ENCODE measurements at places on chromosomes 7 and 10.
A peak's percentile ranks its signal among the peaks of the same experiment; 100 is the strongest.

DNA sequence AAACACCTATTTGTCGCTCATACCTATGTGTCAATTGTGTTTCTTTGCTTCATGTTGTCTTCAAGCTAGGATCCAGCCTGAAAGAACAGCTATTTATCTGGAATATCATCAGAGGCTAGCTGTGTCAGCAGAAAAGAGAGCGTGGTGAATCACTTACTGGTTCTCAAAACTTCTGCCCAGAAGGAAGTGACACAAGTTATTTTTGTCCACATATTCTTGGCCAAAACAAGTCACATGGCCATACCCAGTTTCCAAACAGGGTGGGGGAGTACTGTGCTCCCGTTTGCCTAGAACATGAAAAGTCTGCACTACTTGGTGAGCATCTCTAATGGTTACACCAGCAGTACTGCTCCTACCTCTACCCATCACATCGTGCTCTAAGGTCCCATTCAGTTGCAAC lies 160.9 kb upstream of the CSTF2T start:
- DNase-seq = no peak

GRCh38 chr7:70763961-70764691 lies 367.8 kb upstream of the GALNT17 start:
- DNase-seq = no peak

DNA sequence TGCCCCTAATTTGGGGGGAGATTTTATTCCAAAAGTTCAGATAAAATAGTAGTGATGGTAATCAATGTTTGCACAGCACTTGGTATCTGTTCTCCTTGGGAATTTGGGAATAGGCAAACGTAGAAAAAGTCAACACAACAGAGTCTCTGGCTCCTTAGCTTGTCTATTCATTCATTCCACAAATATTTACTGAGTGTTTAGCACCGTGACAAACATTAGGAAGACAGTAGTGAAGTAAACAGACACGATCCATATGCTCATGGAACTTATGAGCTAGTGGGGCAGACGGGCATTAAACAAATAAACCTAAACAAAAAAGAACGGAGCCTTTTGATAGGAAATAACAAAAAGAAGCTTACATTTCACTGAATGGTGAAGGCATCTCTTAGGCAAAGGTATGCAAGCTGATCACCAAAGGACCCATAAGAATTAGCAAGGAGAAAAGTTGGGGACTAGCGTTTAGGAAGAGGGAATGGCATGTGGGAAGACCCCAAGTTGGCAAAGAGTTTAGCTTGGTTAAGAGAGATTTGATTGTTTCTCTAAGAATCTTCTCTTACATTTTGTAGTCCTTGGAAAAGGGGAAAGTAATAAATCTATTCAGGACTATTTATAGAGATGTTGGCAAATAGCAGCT lies 243.9 kb upstream of the NPY start:
- no peak for DNase-seq

- no peak for DNase-seq
Observed at GRCh38 chr7:36979810-36980248, 255.5 kb upstream of the AOAH start.

GRCh38 chr10:63549810-63550209 lies 28.6 kb downstream of the REEP3 start:
- no peak for DNase-seq

- no peak for DNase-seq
Observed at GRCh38 chr10:130026670-130027456, 62.8 kb upstream of the EBF3 start.

DNA sequence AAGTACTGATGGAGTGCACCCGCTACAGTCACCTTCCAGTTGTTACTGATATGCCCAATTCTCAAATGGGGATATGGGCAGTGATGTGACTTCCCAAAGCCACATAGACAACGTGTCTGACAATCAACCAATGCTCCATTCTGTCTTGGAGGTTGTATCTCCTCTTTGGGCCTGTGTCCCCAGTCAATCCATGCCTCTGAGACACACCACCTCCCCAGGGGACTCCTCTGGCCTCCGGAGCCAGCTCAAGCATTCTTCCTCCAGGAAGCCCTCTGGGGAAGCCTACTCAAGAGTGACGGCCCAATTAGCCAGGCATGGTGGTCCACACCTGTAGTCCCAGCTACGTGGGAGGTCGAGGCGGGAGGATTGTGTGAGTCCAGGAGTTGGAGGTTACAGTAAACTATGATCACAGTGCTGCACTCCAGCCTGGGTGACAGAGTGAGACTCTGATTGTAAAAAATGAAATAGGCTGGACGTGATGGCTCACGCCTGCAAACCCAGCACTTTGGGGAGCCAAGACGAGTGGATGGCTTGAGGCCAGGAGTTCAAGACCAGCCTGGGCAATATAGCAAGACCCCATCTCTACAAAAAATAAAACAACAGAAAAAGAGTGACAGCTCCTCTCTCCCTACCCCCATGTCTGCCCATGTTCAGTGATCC lies 99.5 kb upstream of the TNRC18 start:
- DNase-seq = no peak

- DNase-seq = no peak
Observed at GRCh38 chr10:49746626-49747302, 15.4 kb downstream of the OGDHL start.

- DNase-seq = no peak
Observed at GRCh38 chr10:114526126-114526503, 121.8 kb upstream of the AFAP1L2 start.

DNA sequence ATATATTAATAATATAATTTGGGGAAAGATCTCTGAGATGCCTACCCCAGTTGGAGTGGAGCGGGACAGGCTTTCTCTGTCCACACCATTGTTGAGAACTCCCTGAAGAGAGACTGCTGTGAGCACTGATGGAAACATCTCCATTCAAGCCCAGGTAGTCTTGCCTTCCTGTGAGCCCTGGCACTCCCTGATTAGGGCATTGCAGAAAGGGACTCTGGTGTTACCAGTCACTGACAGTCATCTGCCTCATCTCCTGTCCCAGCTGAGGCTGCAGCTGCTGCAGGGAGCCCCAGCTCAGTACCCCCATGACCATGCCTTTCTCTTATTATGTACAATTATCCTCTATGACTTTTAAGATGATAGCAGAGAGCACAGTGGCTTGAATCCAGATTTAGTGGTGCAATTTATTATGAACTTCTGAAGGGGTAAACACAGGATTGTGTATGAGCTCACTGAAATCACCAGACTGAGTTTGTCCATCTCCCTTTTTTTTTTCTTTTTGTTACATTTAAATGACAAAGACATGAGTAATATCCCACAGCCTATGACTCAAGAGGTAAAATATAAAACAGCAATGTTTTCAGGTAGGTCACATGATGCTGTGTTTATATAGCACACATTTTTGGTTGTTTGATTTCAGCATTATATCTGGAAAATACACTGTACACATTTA lies 236.9 kb downstream of the SLC25A13 start:
- no peak for DNase-seq

DNA sequence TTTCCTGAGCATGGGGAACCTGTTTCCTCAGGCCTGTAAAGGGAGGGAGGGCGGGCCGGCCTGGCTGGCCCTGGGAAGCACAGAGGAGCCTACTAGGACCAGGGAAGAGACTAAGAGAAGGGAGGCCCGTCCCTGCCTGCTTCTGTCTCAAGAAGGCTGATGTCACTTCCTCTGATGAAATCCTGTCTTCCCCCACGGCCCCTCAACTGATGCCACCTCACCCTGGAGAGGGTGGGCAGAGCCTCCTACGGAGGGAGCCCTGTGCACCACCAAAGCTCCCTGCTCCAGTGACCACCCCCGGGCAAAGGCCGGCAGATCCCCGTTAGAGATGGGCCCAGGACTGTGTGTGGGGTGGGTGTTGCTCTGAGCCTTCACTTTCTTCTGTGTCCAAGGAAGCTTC lies 1.0 kb upstream of the PILRA start:
- DNase-seq = peak; percentile 18

DNA sequence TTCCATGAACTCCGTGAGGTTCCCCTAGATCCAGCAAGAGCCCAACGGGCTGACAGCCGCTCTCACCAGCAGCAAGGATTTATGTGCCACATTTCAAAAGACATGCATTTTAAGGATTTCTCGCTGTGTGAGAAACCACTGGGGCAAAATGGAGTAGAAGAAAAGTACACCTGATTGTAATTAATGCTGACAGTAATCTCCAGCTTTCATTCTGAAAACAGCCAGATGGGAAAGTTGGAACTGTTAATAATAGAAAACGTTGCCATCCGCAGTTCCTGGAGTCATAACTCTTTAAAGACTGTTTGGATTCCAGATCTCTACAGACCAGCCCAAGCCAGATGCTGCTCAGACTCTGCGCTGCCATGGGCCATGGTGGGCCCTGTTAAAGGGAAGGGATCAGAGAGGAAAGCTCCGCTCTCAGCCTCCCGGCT lies 216.9 kb upstream of the GLI3 start:
- DNase-seq = peak; percentile 90

DNA sequence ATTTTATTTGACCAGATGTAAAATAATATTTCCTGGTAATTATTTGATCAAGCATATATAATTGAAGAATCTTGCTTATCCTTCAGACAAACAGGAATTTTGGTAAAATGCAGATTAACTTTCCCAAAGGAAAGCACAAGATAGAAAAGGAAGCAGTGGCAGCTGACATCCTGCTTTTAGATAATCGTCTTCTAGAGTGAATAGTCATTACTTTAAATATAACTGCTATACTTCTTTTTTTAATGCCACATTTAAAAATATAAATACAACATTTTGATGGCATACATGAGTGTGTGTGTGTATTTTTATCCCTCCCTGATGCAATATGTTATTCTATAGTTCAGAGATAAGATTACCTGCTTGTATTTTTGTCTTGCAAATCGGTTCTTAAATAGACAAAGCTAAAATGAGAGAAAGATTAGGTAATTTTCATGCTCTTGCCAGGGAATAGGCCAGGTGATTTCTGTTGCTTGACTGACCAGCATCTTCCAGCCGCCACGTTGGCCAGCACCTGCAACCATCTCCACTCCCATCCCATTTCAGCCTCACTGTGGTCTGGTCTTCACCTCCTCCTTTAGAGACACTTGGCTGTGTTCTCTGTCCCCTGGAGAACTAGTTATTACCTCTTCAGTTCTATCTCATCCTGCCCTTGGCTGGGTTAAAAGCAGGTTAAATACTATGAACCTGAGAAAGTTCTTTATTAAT lies 58.1 kb downstream of the MDFIC start:
- no peak for DNase-seq

GRCh38 chr10:117710181-117710798 lies 167.7 kb downstream of the EMX2 start:
- no peak for DNase-seq

DNA sequence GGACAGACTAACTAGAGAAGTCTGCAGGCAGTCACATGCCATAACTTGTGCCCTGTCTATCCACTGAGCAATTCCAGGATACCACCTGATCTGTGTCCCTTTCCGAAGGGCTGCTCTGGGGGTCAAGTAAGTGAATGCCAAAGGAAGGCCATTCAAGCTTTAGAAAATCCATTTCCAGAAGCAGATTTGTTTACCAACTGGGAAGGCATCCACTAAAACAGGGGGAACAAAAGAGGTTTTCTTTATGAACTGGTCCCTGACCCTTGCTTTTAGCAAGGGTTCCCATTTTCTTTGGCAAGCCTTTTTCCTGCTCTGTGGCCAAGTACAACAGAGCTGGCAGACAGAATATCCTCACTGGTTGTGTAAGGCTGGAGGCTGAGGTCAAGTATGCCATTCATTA lies 36.5 kb downstream of the ITPRID1 start:
- DNase-seq = no peak

DNA sequence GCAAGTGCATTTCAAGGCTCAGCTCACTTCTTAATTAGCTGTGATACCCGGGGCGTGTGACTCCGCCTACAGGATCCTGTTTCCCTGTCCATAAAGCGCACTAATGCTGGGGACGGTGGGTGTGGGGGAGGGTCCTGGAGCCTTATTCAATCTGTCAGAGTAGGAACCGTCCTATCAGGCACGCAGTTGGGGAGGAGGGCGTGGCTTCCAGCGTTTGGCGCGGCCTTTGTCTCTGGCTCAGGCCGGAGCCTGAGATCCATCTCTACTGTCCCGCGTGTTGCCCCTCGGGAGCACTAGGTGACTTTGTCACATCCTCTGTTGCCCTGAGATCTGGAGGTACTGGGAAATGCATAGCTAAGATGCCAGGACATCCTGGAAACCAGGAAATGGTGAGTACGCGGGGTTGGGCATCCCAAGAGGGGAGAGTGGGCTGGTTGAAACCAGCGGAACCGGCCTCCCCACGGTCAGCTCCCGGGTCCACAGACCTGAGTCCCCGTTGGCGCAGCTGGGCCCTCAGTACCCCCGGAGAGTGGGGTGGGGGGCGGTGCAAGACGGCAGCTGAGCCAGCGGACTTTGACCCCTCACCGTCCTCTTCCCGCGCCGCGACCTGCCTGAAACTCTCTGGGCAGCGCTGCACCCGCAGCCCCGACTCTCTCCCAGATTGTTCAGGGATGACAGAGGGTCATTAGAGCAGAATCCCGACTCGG lies 104.4 kb upstream of the ZNF92 start:
- peak; percentile 25 for DNase-seq

All from fibroblast of skin of left biceps (primary cell).